Natural killer cell (primary cell): ENCODE measurements at places on chromosomes 3 and 15. TPM values are rescaled to one million over a fixed set of nuclear protein-coding genes. Genes with fewer than 3 reads are reported as not detected.

DNA sequence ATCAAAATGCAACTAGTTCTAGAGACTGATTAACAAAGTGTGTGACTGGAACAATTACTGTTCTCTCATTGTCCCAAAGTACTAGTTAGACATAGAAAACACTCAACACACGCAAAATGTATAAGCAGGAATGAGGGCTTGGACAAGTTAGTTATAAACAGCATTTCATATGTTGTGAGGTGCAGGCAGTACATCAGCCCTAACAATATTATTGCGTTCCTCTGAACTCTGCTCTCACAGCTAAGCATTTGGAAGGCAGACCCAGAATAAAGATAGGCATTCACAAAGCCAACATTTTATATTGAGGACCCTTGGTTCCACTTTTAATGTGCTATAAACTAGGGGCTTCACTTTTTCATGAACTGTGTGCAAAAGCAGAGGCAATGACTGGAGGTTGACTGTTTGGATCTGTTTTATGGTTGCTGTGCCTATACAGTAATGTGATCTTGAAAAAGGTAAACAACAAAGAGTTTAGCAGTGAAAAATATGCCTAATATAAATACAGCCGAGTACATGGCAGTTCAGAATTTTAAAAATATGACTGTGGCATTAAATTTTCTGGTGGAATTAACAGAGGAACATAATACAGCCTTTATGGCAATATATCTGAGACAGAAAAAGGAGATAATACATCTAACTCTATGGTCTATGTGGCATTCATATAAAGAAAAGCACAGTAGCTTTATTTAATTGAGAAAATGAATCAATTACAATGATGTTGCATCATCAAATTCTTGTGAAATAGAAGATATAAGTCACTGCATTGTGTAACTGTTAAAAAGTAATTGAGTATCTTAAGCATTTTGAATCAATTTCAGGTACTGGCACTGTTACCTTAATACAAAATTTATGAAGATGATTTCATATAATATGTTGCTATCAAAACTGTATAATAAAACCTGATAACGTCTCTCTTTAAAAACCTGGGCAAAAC lies 80.0 kb upstream of the SKOR1 start:
- no peak for DNase-seq

Gene AQP9
- total RNA-seq: 2.4 TPM

Gene CHST2
- total RNA-seq: 95.4 TPM

Gene TXNRD3
- 0.77 TPM for total RNA-seq

DNA sequence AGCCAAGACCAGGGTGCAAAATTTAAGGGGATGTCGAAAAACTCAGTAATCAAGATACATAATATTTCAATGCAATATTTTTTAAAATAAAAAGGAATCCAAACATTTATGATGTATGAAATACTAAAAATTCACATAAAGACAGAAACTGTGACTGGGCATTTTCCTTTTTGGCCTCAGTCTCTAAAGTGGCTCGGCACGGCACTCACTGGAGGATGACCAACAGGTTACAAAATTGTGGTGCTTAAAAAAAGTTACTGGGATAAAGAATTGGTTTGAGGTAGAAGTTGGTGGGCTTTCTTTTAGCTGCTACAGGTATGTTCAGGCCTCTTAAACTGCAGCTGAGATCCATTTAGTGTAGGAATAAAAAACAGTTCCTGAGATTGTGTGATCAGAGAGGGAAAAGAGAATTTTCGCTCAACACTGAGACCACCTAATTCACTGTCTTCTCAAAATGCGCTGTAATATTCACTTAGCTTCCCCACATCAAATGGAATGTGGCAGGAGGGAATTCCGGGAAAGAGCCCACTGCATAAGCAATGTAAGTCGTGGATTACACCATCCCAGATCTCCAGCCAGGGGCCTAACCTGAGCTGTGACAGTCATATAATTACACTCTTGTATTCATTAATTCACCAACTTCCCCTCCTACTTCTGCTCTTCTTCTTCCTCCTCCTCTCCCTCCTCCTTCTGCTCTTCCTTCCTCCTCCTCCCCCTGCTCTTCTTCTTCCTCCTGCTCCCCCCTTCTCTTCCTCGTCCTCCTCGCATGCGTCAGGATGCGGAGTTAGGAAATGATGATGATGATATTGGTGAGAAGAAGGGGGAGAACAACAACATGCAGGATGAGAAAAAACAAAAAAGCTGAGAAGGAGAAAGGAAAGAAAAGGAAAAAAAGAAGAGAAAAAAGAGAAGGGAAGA lies 45.9 kb downstream of the HES1 start:
- DNase-seq: no peak

- no peak for DNase-seq
Observed at GRCh38 chr15:75799190-75799589, 44.1 kb upstream of the UBE2Q2 start.

Gene CFAP92
- 0.41 TPM for total RNA-seq

- no peak for DNase-seq
Observed at GRCh38 chr3:65953881-65954733, 84.6 kb downstream of the MAGI1 start.

Gene FGD5
- total RNA-seq: not detected

DNA sequence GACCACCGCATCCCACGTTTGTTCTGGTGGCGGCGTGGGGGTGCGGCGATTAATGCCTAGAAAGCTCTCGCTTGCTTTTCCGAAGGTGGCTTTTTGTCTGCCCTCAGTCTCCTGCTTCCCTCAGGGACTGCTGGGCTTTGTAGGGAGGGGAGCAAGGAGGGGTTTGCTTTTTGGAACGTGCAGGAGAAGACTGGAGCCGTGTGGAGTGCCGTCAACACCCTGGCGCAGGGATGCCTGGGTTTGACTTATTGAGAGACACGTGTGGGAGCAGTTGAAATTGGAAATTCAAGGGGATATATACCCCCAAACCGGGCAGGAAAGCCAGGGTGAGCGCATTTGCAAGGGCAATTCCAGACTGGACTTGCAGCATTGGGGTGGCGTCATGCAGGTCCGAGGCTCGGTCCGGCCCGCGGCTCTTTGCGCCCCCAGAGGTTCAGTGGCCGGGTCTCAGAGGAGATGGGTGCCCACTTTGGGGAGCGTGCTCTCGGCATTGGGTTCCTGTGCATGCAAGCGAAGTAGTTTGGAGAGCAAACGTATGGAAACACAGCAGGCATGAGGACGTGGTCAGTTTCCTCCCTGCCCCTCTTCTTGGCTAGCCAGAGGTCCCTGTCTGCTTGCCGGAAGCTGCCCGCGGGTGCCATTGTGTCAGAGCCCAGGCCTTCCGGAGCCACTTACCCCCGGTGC lies 2.1 kb downstream of the EPHB1 start:
- DNase-seq: no peak
